ENCODE measurements at places on chromosomes 2 and 18.

DNA sequence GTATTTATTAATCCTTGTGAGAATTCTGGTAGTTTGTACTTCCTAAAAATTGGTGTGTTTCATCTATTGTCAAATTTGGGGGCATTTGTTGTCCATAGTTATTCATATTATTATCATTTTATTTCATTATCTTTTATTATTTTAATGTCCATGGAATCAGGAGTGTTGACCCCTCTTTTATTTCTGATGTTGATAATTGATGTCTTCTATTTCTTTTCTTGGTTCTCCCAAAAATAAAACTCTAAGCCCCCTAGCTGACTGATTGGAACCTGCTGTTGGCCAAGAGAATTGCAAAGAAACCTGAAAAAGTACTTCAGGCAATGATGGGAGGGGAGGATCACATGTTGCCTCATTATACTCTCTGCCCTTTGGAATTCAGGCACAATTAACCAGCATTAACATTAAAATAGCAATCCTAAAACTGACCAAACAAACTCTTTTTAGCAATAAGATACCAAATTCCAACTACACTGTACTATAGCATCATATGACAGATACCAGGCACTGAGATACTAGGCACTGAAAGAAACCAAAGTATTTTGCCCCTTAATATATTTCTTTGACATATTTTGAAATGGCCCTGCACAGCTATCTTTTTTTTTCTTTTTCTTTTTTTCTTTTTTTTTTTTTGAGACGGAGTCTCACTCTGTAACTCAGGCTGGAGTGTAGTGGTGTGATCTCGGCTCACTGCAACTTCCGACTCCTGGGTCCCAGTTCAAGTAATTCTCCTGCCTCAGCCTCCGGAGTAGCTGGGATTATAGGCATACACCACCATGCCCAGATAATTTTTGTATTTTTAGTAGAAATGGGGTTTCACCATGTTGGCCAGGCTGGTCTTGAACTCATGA lies 1097.2 kb upstream of the CNTNAP5 start:
- DNase-seq: no peak

- DNase-seq: no peak
Observed at GRCh38 chr18:44410740-44411139, 269.9 kb upstream of the SETBP1 start.

- DNase-seq: no peak
Observed at GRCh38 chr2:15788455-15788829, 151.9 kb upstream of the MYCN start.

- no peak for DNase-seq
Observed at GRCh38 chr2:11377928-11378545, 33.6 kb upstream of the ROCK2 start.

DNA sequence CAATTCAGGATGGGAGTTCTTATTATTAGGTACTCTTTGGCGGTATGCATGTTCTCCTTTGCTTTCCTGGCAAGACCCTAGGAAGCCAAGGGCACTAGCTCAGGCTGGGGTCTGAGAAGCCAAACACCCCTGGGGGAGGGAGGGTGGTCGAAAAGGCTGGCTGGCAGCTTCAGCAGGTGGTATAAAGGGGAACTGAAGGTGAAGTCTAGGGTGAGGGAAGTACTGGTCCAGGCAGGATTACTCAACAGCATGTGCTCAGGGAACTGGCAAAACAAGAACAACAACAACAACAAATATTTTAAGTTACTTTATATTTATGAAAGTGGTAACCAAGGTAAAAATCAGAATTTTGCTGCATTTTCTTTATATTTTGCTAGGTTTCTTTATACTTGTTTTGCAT lies 40.7 kb upstream of the PCBP1 start:
- no peak for DNase-seq

- peak; percentile 13 for DNase-seq
Observed at GRCh38 chr2:190382851-190383250, 25.3 kb upstream of the MFSD6 start.

- no peak for DNase-seq
Observed at GRCh38 chr2:215717501-215718381, 281.9 kb upstream of the FN1 start.

GRCh38 chr2:7969756-7970515 lies 711.9 kb upstream of the ID2 start:
- no peak for DNase-seq

DNA sequence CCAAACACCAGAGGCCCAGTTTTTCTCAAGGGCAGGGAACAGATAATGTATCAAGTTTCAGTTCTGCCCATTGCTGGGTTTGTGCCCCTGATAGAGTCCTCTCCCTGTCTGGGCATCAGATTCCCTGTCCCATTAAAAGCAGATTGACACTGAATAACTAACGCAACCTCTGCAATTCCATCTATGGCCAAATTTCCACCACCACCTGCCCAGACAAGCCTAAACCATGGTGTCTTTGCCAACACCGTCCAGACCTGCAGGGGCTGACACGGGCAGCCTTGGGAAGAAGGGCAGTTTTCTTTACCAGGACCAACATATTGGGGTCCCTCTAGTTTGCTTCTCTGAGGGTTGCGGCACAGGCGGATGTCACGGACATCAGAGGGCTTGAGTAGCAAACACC lies 26.4 kb upstream of the PAX8 start:
- no peak for DNase-seq

- DNase-seq: no peak
Observed at GRCh38 chr2:210177769-210178168, 6.6 kb upstream of the KANSL1L start.

- no peak for DNase-seq
Observed at GRCh38 chr18:39051013-39051412, 1485.4 kb upstream of the CELF4 start.

DNA sequence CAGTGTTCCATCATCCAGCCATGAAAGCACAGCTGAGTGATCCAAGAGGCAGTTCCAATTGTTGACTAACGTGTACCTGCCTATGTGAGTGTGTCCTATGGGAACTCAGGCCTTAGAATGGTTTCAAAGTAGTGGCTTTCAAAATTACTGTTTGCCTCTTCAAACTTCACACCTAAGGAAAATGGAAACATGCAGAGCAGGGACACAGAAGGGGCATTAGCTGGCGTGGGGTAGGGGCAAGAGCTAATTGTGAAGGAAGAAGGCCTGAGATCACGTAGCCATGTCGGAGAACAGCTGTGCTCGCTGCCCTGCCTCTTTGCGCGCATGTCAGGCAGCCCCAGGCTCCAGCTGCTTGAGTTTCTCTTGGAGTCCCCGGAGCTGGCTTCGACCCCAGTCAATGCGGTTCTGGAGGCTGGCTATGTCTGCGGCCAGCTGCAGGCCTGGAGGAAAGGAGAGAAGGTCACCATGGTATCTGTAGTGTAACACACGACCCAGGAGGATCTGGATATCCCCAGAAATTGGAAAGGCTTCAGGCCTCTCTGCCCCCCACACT lies 3.8 kb upstream of the IMP4 start:
- DNase-seq: no peak

- DNase-seq: no peak
Observed at GRCh38 chr2:49240608-49241007, 86.3 kb upstream of the FSHR start.

GRCh38 chr2:203887677-203888076 lies 20.1 kb downstream of the CTLA4 start:
- no peak for DNase-seq

GRCh38 chr2:169162613-169163012 lies 93.2 kb downstream of the DHRS9 start:
- no peak for DNase-seq

- DNase-seq: no peak
Observed at GRCh38 chr2:239960929-239961661, 64.0 kb downstream of the NDUFA10 start.

DNA sequence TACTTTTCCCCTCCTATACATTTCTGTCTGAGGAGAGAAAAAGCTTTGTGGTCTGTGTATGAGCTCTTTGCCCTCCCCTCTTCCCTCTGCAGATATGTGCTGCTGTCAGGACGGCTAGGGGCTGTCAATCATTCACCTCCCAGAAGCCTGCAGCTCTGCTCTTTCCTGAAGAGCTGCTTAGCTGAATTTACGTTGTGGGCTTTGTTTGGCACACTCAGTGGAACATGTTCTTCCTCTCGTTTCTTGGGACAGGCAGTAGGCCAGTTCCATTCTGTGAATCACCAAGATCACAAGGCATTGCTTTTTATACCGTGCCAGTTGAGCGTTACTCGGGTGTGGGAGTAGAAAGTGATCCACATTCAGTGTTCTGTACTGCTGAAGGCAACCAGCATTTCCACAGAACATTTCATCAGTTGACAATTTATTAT lies 136.7 kb downstream of the LAMA3 start:
- peak; percentile 70 for DNase-seq

- DNase-seq: no peak
Observed at GRCh38 chr2:206457188-206457634, 13.9 kb downstream of the ADAM23 start.

DNA sequence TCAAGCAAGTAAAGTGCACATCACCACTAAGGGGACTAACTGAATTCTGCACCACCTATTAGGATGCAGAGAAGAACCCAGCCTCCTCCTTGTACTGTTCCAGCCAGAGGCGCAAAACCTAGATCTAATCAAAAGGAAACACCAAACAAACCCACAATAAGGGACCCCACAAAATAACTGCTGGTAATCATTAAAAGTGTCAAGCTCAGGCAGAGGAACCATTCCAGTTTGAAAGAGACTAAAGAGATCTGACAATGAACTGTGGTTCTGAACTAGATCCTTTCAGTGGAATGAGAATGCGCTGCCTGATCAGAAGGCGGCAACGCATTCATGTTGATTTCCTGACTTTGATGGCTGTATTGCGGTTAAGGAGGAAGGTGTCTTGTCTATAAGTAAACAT lies 16.8 kb downstream of the HDLBP start:
- DNase-seq: no peak

GRCh38 chr2:108911401-108911800 lies 77.6 kb downstream of the EDAR start:
- DNase-seq: no peak

DNA sequence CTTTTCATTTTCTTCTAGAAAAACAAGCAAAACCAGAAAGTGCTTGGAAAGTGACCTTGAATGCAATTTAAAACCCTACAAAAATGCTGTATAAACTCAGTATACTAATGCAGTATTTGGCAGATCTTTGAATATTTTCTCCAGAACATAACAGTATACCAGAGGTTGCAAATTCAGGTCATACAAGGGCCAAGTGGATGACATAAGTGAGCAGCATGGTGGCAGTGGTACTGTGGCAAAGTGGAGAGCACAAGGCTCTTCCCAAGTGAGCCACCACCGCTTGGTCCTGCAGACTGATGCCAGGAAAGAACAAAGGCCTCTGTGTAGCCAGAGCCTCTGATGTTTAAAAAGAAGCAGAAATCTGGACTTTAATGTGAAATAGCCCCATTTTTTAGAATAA lies 33.1 kb downstream of the METTL4 start:
- peak; percentile 22 for DNase-seq

- DNase-seq: no peak
Observed at GRCh38 chr18:59114160-59114559, 25.5 kb upstream of the SEC11C start.

- DNase-seq: no peak
Observed at GRCh38 chr2:217791551-217791950, 211.2 kb downstream of the TNS1 start.

DNA sequence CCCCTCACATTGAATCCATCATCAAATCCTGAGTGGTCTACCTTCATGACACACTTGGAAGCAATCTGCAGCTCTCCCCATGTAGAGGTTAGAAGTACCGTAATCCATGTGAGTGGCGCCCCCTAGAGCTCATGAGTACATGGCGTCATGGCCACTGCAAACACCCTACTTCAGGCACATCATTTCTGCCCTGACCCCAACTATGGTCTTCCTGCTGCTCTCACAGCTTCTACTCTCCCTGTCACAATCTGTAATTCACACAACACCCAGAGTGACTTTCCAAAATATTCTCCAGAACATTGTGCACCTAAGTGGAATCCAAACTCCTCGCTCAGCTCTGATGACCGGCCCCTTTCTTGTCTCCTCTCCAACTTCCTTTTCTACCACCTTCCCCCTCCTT lies 141.9 kb downstream of the ANKRD44 start:
- peak; percentile 74 for DNase-seq

- DNase-seq: peak; percentile 15
Observed at GRCh38 chr2:223580951-223581350, 21.2 kb downstream of the SCG2 start.

- no peak for DNase-seq
Observed at GRCh38 chr18:37721544-37722522, 156.2 kb upstream of the CELF4 start.

DNA sequence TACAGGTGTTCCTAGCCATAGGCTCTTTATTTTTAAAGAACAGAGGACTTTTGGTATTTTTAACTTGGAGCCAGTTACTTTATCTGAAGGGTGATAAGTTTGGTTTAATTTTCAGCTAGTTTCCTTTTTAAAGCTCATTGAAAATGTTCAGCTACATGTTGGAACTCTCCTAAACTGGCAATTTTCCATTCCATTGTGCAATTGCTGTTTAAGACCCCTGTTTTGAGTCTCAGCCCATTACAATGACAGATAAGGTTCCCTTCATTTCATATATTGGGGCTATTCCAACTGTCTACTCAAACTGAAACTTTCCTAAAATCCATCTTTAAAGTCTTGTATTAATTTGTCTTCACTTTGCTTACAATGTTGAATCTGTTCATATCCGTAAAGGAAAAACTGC lies 11.6 kb downstream of the MAIP1 start:
- no peak for DNase-seq

DNA sequence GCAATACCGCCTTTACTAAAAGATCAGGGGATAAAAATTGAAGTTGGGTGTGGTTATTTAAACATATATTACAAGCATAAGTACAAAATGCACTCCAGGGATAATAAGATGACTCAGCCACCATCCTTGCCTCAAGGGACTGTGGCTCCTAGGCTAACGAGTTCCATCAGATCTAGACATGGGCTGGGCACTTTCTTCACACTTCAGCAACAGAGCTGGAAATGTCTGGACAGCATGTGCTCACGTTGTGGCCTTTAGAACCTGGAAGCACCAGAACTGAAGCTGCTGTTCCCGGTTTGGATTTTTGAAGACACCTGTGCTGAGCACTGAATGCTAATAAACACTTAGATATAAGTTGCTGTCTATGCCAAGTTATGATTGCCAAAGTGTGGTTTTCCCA lies 384.2 kb upstream of the SALL3 start:
- DNase-seq: no peak

GRCh38 chr18:63284827-63285733 lies 34.5 kb downstream of the BCL2 start:
- DNase-seq: no peak

DNA sequence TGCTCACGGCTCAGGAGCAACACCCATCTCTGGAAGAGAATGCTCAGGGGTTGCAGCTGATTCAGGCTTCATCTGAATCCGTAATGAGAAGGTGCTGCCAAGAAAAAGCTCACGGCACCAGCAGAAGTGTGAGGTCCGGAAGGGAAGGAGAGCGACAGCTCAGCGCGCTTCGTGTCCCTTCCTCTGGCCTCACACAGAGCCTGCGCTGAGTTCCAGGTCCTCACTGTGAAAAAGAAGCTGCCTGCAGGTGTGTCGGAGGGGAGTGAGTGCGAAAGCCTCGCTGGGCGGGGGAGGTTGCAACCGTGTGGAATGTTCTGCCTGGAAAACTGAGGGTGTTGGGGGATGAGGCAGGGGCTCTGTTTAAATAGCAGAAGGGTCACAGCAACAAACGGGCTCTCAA lies 76.2 kb upstream of the TWIST2 start:
- DNase-seq: no peak

GRCh38 chr2:184824597-184824996 lies 226.3 kb downstream of the ZNF804A start:
- no peak for DNase-seq
